Fibroblast of skin of left biceps (primary cell): ENCODE measurements at places on chromosomes 6 and 20.

DNA sequence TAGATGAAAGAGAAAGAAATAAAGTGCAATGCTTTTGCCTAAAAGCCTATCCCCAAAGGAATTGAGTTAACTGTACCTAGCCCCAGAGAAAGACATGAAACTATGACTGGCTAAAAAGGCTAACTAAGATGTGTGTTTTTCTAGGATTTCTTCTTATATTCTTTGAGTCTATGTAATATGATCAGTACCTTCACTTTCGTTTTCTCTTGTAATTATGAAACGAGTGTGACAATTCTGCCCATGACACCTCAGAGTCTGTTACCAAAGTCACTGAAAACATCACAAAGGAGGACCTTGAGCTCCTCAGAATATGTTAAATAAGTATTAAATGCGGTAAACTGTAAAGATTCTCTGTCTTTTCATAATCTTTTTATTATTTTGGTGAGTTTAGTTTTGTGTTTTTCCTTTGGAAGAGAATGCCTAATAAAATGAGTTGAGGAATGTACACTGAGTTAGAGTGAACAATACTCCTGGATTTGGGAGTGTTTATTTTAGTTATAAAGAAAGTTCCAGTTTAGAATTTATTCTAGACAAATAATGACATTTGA, 141.3 kb downstream of the FUT9 start:
- DNase-seq: no peak

GRCh38 chr20:51800060-51800871, 2.1 kb downstream of the SALL4 start:
- DNase-seq: no peak

DNA sequence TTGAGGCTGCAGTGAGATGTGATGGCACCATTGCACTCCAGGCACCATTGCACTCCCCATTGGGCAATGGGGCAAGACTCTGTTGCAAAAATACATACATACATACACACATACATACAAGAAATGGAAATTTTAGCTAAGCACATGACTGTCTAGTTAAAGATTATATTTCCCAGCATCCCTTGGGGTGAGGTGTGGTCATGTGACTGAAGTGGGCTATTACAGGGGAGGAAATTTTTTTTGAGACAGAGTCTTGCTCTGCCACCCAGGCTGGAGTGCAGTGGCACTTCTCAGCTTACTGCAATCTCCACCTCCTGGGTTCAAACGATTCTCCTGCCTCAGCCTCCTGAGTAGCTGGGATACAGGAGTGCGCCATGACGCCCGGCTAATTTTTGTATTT, 32.0 kb upstream of the HMGA1 start:
- DNase-seq: no peak

- DNase-seq: no peak
Measured at GRCh38 chr6:42339991-42340401, 111.7 kb downstream of the TRERF1 start.

- DNase-seq: no peak
Measured at GRCh38 chr6:30821862-30822784, 62.2 kb upstream of the DDR1 start.

DNA sequence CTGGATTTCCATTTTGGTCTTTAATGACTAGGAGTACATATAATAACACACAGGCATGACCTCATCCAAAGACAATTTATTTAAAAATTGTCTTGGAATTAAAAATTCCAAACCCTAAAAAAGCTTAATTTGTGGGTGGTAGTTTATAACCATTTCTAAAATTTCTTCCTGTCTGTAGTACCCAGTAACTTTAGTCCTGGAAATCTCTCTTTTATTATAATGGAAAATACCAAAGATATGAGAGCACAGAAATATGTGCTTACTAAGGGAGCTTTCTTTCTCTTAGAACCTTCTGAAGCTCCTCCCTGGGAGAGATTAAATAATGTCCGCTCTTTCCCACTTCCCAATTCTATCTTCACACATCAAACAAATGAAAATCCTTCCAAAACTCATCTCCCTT, 70.5 kb upstream of the PRL start:
- peak; percentile 12 for DNase-seq

GRCh38 chr6:148768646-148769270, 21.9 kb downstream of the UST start:
- DNase-seq: no peak

- DNase-seq: no peak
Measured at GRCh38 chr6:24876499-24877465, 59.0 kb downstream of the RIPOR2 start.

- DNase-seq: peak; percentile 83
Measured at GRCh38 chr6:112701201-112701600, 354.1 kb downstream of the RFPL4B start.

DNA sequence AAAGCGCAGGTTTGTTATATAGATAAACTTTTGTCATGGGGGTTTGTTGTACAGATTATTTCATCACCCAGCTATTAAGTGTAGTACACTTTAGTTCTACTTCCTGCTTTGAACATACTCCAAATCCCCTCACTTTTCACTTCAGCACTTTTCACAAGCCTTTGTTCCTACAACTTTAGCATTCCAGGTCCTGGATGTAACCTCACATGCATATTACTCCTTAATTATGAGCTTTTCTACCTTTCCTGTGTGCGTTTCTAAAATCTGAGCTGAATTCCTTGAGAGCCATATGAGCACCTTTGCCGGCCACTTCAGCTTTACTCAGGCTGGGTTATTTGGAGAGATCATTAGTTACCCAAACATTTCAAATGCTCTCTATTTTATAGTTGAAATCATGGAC, 179.2 kb upstream of the TNFAIP3 start:
- DNase-seq: no peak

- DNase-seq: no peak
Measured at GRCh38 chr6:149566410-149567193, 427 bp downstream of the GINM1 start.

- DNase-seq: no peak
Measured at GRCh38 chr20:40255365-40255764, 433.7 kb downstream of the MAFB start.

DNA sequence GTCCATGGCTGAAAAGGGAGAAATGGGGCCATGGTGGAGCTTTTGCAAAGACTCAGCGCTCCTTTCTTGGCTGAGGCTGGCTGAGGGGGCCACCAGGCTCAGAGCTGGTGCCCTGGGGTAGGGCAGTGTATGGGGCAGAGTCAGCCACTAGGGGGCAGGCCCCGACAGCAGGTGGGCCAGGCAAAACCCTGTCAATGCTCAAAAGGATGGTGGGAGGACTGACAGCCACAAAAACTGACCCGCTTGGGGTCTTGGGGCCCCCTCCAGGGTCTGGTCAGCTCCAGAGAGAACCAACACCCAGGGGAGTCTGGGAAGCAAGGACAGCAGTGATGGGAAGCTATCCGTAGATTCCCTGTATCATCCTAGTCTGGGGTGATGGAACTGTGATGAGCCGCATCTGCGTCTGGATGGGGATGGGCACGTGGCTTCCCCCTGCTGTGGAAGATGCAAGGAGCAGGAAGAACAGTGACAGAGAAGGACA, 306.9 kb downstream of the DHX35 start:
- no peak for DNase-seq

DNA sequence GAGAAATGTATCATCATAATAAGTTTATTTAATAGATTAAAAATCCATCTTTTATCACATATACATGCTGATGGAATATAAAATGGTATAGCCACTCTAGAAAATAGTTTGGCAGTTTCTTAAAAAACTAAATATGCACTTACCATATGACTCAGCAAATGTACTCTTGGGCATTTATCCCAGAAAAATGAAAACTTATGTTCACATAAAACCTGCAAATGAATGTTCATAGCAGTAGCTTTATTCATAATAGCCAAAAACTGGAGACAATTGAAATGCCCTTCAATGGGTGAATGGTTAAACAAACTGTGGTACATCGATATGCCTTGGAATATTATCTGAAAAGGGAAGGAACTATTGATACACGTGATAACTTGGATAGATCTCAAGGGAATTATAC, 6.4 kb upstream of the NCOA7 start:
- DNase-seq: peak; percentile 63

DNA sequence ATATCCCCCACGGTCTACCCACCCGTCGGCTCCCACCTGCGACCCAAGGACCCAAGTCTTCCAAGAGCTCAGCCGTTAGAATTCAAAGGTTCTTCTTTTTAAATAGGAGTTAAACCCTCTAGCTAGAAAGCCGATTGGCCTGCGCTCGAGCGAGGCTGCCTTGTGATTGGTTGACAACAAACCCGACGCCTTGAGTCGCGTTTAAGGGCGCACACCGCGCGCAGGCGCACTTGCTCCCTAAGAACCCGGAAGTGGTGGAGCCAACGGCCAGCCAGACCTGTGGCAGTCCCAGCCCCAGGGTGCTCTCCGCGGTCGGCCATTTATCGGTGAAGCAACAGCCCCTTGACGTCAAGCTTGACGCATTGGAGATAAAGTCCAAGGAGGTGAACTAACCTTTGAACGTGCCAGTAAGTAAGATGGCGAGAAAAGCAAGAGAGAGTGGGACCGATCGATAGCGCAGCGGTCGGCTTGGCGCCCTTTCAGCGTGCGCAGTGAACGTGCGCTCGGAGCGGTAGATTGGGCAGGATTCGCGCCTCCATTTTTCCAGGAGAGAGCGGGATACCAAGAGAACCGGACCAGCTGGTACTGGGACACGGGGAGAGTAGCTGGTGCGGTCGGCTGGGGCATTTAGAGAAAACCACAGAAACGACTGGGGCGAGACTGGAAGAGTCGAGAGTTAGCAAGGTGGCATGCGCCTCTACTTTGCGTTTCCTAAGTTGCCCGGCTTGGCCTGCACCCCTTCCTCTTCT, at the start of the genes AURKA and CSTF1:
AURKA (minus strand) TSS at position 84 of the 749 bp plus-strand sequence. CDS start 4,018 bp downstream, outside the sequence.
CSTF1 (plus strand) TSS at position 514 of the 749 bp plus-strand sequence. CDS start 2,908 bp downstream, outside the sequence.
- DNase-seq: peak; percentile 98

GRCh38 chr20:3692706-3693294, 11.0 kb upstream of the ADAM33 start:
- no peak for DNase-seq

DNA sequence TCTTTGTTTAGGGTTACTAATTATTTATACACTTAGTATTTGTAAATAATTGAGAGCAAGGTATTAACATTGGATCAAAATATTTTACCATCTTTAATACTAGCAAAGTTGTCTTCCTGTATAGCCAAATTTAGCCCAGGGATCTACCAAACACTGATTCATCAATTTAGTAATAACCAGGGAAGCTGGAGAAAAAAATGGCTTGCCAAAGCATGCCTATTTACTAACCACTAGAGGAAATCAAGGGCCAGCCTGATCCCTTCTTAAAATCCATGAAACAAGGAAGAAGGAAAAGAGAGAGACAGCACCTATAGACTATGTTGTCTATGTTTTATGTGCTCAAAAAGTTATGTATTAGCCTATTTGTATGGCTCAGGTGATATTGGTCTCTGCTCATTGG, 450.3 kb upstream of the GJE1 start:
- DNase-seq: no peak

GRCh38 chr6:41224800-41225199, 3.3 kb upstream of the TREML4 start:
- no peak for DNase-seq

DNA sequence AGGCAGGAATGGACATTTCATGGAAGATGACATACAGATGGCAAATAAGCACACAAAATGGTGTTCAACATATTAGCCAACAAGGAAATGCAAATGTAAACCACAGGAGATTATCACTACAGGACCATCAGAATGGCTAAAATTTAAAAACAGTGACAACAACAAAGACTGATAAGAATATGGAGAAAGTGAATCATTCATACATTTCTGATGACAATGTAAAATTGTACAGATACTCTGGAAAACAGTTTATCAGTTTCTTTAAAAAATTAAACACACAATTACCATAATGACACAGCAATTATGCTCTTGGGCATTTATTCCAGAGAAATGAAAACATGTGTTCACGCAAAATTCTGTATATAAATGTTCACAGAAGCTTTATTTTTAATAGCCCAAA, 105.8 kb upstream of the RUNX2 start:
- no peak for DNase-seq

DNA sequence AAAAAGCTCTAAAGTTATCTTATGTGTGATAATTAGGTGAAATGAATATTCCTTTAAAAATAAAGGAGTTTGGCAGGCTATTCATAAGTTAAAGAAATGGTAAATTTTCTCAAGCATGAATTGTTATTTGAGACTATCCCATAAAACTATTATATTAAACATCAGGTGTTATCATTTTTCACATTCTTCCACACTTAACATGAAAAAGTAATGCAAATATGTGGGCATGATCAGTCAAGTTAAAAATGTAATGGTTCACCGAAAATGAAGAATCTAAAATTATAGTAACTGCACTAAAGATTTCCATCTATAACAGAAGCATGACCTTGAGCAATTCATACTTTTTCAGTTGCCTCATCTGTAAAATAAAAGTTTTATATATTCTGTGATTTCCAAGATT, 110.8 kb downstream of the KHDRBS2 start:
- no peak for DNase-seq

GRCh38 chr6:13400772-13401171, 72.4 kb upstream of the TBC1D7 start:
- no peak for DNase-seq

DNA sequence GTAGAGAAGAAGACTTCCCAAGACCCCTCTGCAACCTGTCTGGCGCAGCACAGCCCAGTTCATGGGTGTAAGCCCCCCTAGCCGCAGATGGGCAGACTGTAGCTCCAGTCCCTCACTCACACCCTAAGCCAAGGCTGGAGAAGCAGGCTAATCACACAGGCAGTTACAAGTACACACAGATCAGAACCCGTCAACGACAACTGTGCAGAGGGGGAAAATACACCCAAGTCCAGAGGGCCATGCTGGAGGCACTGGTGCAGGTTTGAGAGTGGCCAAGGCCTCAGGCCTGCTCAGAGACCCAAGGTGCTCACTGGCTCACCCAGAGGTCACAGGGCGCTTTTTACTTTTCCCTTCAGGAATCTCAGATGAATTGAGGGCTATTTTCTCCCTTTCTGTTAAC, 106.1 kb downstream of the NOL4L start:
- no peak for DNase-seq

DNA sequence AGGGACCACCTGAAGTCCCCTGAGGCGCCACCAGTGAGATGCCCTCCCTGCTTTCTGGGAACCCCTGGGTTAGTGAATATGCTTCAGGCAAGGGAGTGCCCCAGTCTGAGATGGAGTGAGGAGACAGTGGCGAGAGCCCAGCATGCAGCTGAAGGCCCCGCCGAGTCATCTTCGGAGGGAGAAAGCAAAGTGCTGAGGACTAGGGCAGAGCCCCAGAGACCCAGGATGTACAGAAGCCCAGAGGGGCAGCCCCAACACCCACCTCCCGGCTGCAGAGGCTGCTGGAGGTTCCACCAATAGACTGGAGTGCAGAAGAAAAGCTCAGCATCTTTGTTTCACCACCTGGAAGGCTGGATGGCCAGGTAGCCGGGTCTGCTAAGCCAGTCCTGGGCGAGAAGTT, 14.1 kb downstream of the ANKRD60 start:
- no peak for DNase-seq

DNA sequence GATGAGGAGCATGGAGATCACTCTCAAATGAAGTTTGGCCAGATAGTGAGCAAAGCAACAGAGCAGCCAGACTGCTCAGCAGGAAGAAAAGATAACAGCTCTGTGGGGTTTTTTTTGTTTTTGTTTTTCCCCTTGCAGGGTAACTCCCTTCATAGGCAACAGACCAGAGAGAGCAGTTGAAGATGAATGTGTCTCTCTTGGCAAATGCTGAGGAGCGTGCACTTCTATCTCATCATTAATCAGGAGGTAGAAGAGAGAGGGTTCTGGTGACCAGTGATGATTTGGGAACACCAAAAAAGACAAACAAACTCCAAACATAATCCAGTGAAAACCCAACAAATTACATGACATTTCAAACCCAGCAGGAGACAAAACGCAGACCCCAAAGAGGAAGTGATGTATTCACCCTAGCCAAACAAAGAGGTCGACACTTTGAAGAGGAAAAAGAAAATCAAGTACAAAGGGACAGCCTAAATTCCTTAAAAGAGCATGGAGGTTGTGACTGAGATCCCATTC, 66.2 kb upstream of the RREB1 start:
- no peak for DNase-seq
